ENCODE measurements at places on chromosomes 4 and X.

GRCh38 chrX:78313526-78313925 lies 13.9 kb downstream of the CYSLTR1 start:
- DNase-seq, result no peak

GRCh38 chr4:68462691-68463090 lies 15.4 kb downstream of the TMPRSS11E start:
- DNase-seq, result no peak

GRCh38 chrX:8813036-8813435 lies 11.9 kb upstream of the FAM9A start:
- DNase-seq, result no peak

DNA sequence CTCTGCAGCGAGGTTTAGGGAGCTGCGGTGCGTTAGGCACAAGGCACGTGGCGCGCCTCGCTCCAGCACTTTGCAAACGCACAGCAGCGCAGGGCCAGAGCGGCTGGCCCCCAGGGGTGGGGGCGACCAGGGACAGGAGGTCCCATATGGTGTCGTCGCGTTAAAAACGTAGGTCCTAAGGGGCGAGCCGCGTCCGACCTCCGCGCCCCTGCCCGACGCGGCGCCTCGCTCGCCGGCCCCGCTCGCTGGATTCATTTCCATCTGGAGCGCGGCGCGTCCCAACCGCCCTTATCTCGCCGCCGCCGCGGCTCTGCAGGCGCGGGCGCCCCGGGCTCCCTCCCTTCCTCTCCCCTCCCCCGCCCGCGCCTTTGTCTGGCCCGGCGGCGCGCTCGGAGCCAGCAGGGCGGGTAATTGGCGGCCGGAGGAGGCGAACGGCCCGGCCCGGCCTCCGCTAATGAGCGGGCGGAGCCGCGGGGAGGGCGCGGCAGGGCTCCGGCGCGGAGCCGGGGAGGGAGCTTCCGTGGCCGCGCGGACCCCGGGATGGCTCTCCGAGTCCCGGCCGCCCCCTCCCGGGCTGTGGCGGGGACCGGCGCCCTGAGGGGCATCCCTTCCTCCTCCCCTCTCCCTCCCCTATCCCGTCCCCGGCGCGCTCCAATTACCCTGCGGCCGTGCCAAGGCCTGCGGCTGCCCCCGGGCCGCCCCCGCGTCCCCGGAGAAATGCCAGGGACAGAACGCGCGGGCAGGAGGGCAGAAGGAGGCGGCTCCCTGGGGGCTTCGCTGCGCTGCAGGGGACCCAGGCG lies 409.0 kb downstream of the BCOR start:
- no peak for DNase-seq

- no peak for DNase-seq
Measured at GRCh38 chrX:18884916-18885315, 99.0 kb downstream of the PHKA2 start.

- no peak for DNase-seq
Measured at GRCh38 chr4:119629142-119629471, 503 bp upstream of the PDE5A start.

DNA sequence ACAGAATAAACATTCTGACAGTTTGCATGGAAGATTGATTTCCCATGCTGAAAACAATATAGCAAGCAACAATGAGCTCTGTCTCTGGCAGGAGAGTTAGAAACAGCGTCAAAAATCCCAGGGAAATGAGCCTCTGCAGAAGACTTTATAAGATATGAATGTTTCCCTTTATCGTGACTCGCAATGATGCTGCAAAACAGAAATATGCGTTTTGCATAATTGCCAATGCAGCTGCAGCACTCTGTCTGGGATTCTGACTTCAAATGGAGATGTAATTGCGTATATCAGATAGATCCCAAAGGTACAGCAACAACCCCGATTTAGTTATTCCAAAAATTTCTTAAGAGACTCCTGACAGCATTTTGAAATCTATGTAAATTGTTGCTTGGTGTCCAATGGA lies 702.4 kb upstream of the EPHA5 start:
- no peak for DNase-seq

- DNase-seq, result no peak
Measured at GRCh38 chrX:37745835-37746217, 34.0 kb upstream of the CYBB start.

DNA sequence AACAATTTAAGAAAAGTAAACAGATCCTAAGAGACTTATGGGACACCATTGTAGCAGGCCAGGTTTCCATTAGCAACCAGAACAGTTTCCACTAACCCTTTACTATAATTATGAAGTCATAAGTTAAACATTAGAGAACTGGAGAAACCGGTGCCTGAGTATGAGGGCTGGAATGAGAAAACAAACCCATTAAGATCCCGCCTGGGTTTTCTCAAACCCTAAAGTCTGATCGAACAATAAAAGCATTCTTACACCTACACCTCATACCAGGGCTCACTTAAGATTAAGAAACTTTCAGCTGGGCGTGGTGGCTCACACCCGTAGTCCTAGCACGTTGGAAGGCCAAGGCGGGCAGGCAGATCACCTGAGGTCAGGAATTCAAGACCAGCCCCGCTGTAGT lies 13.7 kb upstream of the DHX15 start:
- no peak for DNase-seq

- no peak for DNase-seq
Measured at GRCh38 chr4:151025759-151026158, 10.7 kb upstream of the LRBA start.

- DNase-seq, result no peak
Measured at GRCh38 chr4:98027827-98028226, 115.4 kb downstream of the STPG2 start.

GRCh38 chr4:30879855-30880598 lies 159.9 kb downstream of the PCDH7 start:
- no peak for DNase-seq

GRCh38 chrX:56798866-56799758 lies 70.1 kb downstream of the NBDY start:
- no peak for DNase-seq

DNA sequence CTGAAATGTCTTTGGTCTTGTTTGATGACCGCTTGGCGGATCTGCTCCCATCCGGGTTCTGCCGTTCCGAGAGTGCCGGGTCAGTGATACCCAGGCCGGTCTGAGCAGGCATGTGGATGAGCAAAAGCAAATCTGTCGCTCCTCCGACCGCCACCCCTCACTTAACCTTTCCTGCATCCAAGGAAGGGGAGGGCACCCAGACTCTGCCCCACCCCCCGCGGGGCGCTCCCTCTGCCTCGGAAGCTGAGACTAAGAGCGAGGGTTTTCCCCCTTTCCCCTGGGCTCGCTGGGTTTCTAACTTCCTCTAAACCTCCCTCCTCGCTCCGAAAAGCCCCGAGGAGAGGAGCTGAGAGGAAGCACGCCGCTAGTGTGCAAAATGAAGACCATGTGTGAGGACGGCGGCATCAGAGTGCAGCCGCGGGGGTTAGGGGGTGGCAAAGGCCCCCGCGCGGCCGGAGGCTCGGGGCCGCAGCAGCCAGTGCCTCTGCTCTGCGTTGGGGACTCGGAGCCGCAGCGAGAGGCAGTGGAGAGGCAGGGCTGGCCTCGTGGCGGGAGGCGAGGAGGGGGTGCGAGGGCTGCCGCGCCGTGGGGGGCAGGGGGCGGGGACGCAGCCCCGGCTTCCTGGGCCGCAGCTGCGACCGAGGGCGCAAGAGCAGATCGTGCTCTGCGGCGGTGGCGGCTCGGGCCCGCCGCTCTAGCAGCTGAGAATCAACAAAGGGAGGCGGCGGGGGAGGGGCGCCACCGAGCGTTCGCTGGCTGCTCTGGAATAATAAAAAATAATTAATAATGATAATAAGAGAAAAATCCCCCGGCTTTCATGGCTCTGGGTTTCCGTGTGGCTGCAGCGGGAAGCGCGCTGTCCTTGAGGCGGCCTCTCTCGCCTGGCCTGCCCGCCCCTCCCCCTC lies 55.8 kb upstream of the BCOR start:
- peak; percentile 63 for DNase-seq

DNA sequence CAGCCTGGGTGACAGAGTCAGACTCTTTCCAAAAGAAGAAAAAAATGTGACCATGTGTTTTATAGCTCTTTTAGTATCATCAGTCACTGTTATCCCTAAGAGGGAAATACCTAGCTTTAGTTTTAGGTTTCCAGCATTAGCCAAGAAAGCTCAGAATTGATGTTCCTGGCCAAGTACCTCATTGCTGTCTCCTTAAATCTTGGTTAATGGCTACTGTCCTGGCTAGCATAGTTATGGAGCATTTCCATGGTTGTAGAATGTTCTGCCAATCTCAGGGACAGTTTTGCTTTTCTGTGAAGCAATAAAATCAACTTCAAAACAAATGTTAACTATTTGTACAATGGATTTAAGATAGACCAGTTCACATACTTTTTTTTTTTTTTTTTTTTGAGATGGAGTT lies 74.4 kb downstream of the HTT start:
- DNase-seq, result no peak

- DNase-seq, result no peak
Measured at GRCh38 chr4:100386270-100386669, 131.6 kb downstream of the EMCN start.

DNA sequence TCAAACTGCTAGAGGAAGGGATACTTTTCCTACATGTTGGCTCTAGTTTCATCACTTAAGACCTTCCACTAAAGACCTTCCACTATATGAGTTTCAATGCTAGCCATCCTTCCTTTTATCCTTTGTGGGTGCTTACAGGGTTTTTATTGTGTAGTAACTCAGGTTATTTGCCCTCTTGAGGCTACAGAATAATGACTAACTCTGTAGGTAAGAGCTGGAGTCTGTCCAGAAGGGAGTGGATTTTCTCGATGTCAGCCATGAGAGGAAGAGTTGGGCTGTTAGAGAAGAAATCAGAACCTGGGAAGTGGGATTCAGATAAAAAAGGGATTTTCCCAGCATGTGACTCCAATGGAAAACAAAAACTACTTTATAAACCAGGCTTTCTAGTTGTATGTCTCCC lies 27.5 kb upstream of the HERC5 start:
- DNase-seq, result no peak

DNA sequence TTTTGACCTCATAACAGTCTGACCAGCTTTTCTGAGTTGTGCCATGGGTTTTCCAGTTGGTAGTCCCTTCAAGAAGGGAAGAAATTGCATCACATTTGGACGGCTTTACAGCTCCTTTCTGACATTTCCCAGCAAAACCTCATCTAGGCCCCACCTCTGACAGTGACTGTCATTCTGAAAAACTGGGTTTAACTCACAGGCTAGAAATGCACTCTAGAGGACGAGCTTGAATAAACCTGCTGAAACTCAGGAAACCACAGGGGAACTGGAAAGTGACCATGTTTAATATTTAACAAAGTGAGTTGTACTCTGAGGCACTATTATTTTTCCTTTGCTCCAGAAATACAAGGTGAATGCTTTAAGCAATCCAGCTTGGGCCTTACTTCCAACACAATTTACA lies 434.3 kb upstream of the RASGEF1B start:
- DNase-seq, result no peak

GRCh38 chrX:11954176-11954575 lies 184.1 kb upstream of the FRMPD4 start:
- no peak for DNase-seq

Measured in AML-193 (cell line).